ENCODE measurements at places on chromosomes 2 and 18.

GRCh38 chr2:39059366-39059952 is 61.4 kb downstream of the SOS1 start:
- DNase-seq, result peak; percentile 53

- peak; percentile 68 for DNase-seq
Measured at GRCh38 chr2:74690571-74690970, 36.5 kb downstream of the SEMA4F start.

- DNase-seq, result no peak
Measured at GRCh38 chr2:107775791-107776190, 50.9 kb upstream of the RGPD4 start.

DNA sequence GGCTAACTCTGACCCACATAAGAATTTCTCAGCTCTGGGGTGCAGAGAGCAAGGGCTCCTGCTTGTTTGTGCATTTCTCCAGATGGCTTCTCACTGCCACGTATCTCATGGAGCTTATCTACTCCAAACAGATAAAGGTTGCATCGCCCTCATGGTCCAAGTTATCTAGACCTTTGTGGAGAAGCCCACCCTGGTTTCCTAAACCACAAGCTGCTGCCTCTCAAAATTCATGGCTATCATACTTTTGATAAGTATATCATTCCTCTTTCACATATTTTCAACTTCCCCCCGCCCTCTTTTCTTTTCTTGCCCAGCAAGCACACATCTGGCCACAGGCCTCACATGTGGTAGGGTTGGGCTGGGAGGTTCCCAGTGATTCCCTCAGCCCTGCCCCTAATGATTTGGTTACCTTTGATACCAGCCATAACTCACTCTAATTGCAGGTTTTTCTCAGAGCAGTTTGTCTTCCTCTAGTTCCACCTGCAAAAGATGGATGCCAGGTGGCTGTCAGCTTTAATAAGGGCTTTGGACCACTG is 146.0 kb downstream of the RHBDD1 start:
- no peak for DNase-seq

GRCh38 chr18:28161608-28162599 is 15.0 kb downstream of the CDH2 start:
- DNase-seq, result peak; percentile 51

GRCh38 chr2:37982147-37982582 is 57.1 kb downstream of the RMDN2 start:
- peak; percentile 67 for DNase-seq

GRCh38 chr2:236775511-236775910 is 205.9 kb downstream of the ACKR3 start:
- DNase-seq, result no peak

DNA sequence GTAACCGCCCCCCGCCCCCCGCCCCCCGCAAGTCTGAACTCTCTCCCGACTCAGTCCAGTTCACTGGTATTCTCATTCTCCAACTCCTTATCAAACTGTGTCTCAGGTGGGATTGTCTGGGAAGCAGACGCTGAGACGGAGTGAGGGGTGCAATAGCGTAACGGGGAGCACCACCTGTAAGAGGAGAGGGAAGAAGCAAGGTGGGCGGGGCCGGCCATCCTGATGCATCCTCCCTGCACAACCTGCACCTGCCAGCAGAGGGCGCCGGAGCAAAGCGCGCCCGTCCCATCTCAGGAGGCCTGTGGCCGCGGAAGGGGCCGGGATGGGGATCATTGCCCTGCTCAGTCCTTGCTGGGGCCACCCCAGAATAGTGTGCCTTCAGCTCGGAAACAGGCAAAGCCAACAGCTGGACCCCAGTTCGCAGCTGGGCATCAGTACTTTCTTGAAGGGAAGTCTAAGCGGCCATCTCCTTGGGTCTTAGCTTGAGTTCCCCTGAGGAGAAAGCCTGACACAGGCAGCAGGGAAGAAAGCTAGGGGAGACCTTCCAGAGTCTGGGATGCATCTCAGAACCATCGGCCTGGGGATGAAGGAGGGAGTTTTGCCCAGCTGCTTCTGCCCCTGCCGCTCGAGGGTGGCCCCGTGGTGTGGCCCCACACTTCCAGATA is 208.0 kb downstream of the TFCP2L1 start:
- peak; percentile 28 for DNase-seq

DNA sequence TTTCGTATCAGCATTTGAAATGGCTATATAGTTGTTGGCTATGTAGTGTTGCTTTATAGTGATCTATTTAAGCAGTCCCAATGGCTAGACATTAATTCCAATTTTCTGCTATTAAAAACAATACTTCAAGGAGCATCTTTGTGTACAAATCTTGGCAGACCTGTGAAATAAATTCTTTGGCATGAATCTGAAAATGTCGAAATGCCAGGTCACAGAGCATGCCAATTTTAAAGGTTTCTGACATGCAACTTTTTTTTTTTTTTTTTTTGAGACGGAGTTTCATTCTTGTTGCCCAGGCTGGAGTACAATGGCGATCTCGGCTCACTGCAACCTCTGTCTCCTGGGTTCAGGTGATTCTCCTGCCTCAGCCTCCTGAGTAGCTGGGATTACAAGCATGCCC is 26.8 kb upstream of the CABLES1 start:
- peak; percentile 85 for DNase-seq

DNA sequence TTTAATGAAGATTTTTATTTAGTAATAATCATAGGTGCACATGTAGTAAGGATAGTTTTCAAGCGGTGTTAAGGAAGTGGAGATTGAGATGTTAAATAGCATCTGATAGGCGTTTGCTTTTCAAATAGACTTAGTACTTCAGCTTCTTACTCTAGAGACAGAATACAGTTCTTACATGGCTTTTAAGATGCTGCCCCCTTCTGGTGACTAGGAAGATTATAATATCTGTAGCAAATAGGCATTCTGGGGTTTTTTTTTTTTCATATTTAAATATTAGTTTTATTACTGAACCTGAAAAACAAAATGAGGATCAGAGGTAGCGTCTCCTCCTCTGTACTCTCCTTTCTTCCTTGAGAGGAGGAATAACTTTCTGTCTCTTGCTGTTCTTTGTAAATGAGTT is 100.2 kb downstream of the AGAP1 start:
- peak; percentile 91 for DNase-seq

DNA sequence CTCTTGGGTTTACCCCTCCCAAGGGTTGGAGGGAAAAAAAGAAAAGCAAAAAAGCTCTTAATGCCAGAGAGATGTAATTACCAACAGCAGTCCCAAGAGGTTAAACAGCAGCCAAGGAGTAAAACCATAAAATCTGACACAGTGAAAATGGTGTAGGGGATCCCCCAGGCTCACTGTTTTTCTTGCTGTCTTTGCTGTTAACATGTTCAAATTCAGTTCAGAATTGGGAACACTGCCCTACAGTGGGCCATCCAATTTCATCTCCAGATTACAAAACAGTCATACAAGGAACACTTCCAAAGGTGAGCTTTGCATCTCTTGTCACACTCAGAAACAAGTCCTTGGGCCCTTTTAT is 54.5 kb downstream of the PLEKHM3 start:
- DNase-seq, result no peak

DNA sequence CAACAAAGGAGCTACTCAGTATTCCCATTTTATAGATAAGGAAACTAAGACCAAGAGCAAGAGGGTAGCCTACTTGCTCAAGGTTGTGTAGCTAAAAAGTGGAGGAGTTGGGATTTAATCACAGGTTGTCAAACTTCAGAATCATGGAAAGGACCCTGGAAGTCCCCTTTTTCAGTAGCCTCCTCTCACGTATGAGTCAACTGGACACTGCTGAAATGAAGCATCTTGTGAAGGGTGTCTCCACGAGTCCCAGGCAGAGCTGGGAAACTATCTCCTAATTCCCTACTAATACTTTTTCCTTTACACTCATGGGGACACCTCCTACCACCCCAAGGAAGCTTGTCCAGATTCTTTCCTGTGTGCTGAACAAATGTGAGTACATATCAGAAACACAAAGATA is 155.8 kb downstream of the RHBDD1 start:
- DNase-seq, result no peak

DNA sequence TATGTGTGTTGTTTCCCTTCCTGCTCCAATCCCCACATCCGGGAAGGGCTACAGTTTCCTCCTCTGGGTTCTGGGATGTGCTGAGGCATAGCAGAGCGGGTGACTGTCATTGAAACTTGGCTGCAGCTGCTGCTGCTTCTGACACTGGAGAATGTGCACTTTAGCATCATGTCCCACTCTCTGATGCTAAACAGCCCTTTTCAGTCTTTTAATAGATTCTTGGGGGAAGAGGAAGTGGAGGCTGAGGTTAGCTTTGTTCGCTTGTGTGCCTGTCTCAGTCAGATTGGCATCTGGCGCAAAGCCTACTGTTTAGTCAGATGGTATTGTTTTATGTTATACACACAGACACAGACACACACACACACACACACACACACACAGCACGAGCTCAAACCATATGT is 136.5 kb upstream of the RND3 start:
- no peak for DNase-seq

DNA sequence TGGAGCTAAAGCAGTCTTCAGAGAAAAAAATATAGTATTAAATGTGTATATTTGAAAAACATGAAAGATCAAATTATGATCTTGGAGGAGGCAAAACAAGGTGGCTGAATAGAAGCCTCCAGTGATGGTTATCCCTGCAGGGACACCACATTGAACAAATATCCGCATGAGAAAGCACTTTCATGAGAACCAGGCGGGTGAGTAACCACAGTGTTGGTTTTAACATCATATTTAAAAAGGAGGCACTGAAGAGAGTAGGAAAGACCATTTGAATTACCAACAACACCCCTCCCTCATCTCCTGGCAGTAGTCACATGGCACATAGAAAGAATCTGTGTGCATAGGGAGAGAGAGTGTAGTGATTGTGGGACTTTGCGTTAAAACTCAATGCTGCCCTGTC is 759.6 kb upstream of the NRXN1 start:
- no peak for DNase-seq

GRCh38 chr2:154455166-154455565 is 243.3 kb upstream of the KCNJ3 start:
- peak; percentile 41 for DNase-seq
